ENCODE measurements at places on chromosomes 3 and 15. TPM values are rescaled to one million over a fixed set of nuclear protein-coding genes. Genes with fewer than 3 reads are reported as not detected.
A peak's percentile ranks its signal among the peaks of the same experiment; 100 is the strongest.

DNA sequence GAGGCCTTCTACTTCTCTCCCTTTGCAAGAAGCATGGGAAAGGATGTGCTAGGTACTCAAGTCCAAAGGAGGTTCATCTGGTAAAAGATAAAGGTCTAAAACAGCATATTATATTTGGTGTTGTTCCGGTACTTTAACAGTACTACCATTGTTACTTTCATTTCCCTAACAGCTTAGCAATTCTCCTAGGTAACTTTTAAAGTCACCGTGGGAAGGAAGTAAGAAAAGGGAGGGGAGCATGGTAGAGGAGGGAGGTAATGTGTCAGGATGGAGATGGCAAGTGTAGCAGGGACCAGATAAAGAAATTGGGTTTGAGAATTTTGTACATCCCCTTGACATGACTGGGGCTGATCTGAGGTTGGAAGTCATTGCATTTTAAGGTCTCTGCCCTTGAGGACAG is 89.4 kb upstream of the SKOR1 start:
- peaks cover 2% of the 10 kb centered on the region for H3K36me3 ChIP-seq
- H3K27ac ChIP-seq = no peak overlapping the region
- H3K4me1 ChIP-seq = peaks cover 23% of the 10 kb centered on the region
- DNase-seq = no peak
- no peak overlapping the region for H3K4me3 ChIP-seq
- no peaks in the 10 kb centered on the region for H3K27me3 ChIP-seq

- no peaks in the 10 kb centered on the region for H3K27me3 ChIP-seq
- H3K27ac ChIP-seq = no peak overlapping the region
- peaks cover 4% of the 10 kb centered on the region for H3K36me3 ChIP-seq
- H3K4me1 ChIP-seq = peaks cover 14% of the 10 kb centered on the region
- DNase-seq = no peak
Measured at GRCh38 chr15:66940368-66940767, 125.0 kb upstream of the SMAD3 start.

GRCh38 chr3:24224666-24225384 is 269.8 kb downstream of the THRB start:
- H3K36me3 ChIP-seq = no peaks in the 10 kb centered on the region
- H3K27ac ChIP-seq = no peak overlapping the region
- H3K4me3 ChIP-seq = no peak overlapping the region

GRCh38 chr3:15298504-15298903 is 33.9 kb downstream of the SH3BP5 start:
- H3K27me3 ChIP-seq = no peaks in the 10 kb centered on the region
- H3K36me3 ChIP-seq = peaks cover 69% of the 10 kb centered on the region
- H3K4me3 ChIP-seq = no peak overlapping the region
- H3K4me1 ChIP-seq = peaks cover 65% of the 10 kb centered on the region
- no peak for DNase-seq

DNA sequence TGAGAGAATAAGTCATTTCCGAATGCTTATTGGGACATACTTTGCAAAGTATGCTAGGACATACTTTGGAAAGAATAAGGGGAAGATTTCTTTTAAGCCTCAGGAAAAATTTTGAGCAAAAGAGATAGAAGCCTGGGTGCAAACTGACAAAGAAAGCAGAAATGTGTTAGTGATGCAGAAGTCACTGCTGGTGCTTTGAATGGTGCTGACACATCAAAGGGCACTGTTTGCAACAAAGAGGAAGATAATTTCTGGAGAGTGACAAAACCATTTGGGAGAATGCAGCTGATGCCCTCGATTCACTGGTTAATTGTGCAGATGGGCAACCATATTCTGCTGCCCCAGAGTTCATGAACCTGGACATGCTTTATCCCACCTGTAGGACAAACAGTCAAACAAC is 11.0 kb upstream of the RAP2B start:
- H3K27me3 ChIP-seq = peaks cover 5% of the 10 kb centered on the region
- no peak for DNase-seq
- peaks cover 1% of the 10 kb centered on the region for H3K4me1 ChIP-seq
- no peaks in the 10 kb centered on the region for H3K36me3 ChIP-seq
- H3K27ac ChIP-seq = no peak overlapping the region

DNA sequence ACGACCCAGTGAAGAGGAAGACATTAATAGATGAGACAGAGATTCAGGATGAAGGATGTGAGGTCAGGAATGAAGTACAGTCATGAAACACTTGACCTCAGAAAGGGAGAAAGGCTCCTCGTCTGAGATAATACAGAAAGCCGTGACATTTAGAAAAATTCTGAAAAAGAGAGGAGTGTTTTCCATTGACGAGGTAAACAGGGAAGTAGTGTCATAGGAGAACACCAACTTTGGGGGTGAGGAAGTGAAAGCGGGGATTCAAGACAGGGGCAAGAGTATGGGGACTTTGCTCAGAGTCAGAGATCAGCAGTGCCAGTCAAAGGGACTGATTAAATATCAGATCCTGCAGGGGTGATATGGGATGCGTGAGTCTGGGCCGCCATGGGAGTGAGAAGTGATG is 160.9 kb downstream of the PLCL2 start:
- peaks cover 27% of the 10 kb centered on the region for H3K4me1 ChIP-seq
- no peak overlapping the region for H3K27ac ChIP-seq
- peaks cover 73% of the 10 kb centered on the region for H3K36me3 ChIP-seq

DNA sequence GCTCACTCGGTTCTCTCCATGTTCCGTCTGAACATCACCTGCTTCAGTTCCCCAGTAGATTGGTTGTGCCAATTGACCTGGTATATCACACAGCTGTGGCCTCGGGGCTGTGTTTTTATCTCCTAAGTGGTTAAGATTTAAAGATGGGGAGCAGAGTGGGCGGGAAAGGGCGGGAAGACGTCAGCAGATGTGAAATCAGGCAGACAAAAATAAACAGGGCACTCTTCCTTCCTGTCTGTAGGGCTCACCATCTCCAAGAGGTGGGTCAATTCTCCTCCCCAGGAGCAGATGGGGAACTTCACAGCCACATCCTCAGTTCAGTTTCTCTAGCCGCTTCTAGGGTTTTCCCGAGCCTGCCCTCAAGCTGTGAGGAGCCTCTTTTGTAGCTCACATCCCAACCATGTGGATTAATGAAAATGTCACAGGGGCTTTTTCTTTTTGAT is 26.8 kb upstream of the LIMD1 start:
- no peaks in the 10 kb centered on the region for H3K27me3 ChIP-seq
- DNase-seq = peak; percentile 21
- H3K4me3 ChIP-seq = peak overlapping the region; percentile 4
- peaks cover 28% of the 10 kb centered on the region for H3K4me1 ChIP-seq
- peaks cover 2% of the 10 kb centered on the region for H3K36me3 ChIP-seq
- peak overlapping the region; percentile 80 for H3K27ac ChIP-seq

GRCh38 chr15:92606126-92606835 is 49.3 kb downstream of the FAM174B start:
- no peak overlapping the region for H3K4me3 ChIP-seq
- H3K27ac ChIP-seq = no peak overlapping the region
- DNase-seq = no peak
- H3K27me3 ChIP-seq = no peaks in the 10 kb centered on the region
- H3K4me1 ChIP-seq = no peaks in the 10 kb centered on the region
- H3K36me3 ChIP-seq = no peaks in the 10 kb centered on the region

- H3K27ac ChIP-seq = no peak overlapping the region
- no peak for DNase-seq
- no peaks in the 10 kb centered on the region for H3K27me3 ChIP-seq
- H3K4me1 ChIP-seq = no peaks in the 10 kb centered on the region
- H3K4me3 ChIP-seq = no peak overlapping the region
Measured at GRCh38 chr3:25178672-25179071, 249.4 kb upstream of the RARB start.

GRCh38 chr3:125069968-125070745 is 14.4 kb upstream of the HEG1 start:
- peaks cover 12% of the 10 kb centered on the region for H3K27me3 ChIP-seq
- H3K27ac ChIP-seq = peak overlapping the region; percentile 33
- no peak for DNase-seq
- H3K4me3 ChIP-seq = no peak overlapping the region
- peaks cover 9% of the 10 kb centered on the region for H3K4me1 ChIP-seq
- H3K36me3 ChIP-seq = no peaks in the 10 kb centered on the region

- no peaks in the 10 kb centered on the region for H3K36me3 ChIP-seq
- peaks cover 6% of the 10 kb centered on the region for H3K27me3 ChIP-seq
- peaks cover 17% of the 10 kb centered on the region for H3K4me1 ChIP-seq
- no peak for DNase-seq
- H3K4me3 ChIP-seq = no peak overlapping the region
Measured at GRCh38 chr15:63446255-63446654, 58.1 kb upstream of the USP3 start.

- no peak for DNase-seq
- no peak overlapping the region for H3K4me3 ChIP-seq
- H3K27ac ChIP-seq = no peak overlapping the region
- H3K4me1 ChIP-seq = peaks cover 13% of the 10 kb centered on the region
- H3K27me3 ChIP-seq = no peaks in the 10 kb centered on the region
Measured at GRCh38 chr3:153042088-153042487, 119.9 kb upstream of the RAP2B start.

GRCh38 chr15:51706291-51706690 is 25.0 kb downstream of the SCG3 start:
- H3K27me3 ChIP-seq = peaks cover 11% of the 10 kb centered on the region
- no peak for DNase-seq
- H3K36me3 ChIP-seq = no peaks in the 10 kb centered on the region
- H3K4me1 ChIP-seq = no peaks in the 10 kb centered on the region

TF gene
- 0.21 TPM for total RNA-seq

DTX3L gene
- 189 TPM for total RNA-seq

SST gene
- total RNA-seq = not detected
